ENCODE measurements at places on chromosomes 11 and 22.
A peak's percentile ranks its signal among the peaks of the same experiment; 100 is the strongest.

DNA sequence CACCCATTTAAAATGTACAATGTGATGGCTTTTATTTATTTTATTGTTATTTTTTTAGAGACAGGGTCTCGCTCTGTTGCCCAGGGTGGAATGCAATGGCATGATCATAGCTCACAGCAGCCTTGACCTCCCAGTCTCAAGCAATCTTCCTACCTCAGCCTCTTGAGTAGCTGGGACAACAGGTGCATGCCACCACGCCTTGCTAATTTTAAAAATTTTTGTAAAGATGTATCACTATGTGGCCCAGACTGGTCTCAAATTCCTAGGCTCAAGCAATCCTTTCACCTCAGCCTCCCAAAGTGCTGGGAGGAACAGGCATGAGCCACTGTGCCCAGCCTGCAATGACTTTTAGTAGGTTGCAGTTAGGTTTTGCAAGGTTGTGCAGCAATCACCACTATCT is 14.3 kb downstream of the CLDN5 start:
- no peak for DNase-seq

DNA sequence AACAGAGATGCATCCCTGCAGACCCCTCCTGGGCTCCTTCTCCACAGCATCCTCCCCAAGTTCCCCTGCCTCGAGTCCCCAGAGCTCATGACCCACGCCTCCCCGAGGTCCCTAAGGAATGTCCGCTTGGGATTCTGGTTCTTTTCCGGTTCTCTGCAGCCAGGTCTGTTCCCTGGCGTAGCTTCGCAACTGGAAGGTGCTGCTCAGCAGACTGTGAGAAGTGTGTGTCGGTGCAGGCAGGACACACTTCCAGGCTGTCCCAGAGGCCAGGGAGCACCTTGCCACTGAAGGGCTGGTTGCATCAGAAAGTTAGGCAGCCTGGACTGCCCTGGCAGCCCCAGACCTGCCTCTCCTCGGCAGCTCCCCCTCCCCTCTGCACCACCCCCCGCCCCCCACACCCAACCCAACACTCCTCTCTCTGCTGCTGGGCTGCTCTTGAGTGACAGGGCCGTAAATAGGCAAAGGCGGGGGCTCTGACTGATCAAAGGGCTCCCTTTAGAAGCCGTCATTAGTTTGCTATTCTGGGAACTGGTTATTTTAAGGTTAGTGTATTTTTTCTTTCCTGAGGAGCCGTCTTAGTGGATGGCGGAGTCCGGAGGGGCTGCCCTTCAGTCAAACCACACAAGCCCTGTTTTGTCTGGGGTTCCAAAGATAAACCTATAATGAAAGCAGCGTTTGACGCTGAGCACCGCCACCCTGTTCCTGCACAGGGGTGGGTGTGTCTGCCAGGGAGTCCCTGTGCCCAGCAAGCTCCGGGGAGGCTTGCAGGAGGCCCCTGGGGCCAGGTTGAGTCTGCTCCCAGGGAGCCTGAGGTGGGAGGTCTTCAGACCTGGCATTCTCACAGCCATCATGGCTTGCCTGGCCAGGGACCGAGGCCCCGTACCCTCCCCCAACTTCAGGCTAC is 88.6 kb upstream of the KCNQ1OT1 start:
- DNase-seq = no peak

DNA sequence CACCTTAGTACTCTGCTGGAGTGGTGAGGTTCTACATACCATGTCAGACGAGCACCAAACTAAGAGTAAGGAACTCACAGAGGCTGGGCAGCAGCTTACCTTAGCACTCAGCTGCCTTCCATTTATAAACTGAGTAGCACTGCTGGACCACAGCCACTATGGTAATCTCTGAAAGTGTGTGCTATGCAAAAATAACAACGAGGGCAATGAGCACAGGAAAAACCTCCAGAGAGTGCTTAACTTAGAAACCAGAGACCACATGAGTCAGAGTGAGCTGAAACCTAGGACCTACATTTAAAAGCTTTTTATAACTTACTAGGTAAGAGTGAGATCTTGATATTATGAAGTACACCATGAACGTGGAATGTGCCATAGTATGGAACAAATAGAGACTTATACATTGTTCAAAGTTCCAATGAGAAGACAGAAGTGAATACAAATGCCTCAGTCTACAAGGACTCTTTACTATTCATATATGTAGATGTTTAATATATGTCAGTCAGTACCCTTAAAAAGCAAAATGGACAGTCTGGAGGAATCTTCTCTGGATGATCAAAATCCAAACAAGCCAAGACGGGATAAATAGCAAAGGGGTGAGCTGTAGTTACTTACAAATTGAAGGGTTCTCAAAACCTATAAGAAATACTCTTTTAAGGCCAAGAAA is 17.2 kb upstream of the CD59 start:
- peak; percentile 59 for DNase-seq

DNA sequence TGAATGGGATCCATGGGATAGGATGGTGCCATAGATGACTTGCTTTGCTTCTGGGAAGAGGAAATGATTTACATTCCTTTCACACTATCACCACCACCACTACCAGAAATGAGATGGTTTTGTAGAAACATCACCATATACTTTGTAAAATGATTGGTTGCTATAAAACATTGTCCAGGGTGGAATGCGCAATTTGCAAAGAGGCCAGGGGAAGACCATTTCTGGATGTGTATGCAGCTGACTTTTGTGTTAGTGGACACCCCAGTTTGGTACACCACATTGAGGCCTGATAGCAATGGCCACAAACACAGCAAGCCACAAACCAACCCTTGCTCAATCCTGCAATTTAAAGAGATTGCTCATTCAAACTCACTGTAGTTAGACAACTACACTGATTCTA is 56.7 kb upstream of the RCN1 start:
- no peak for DNase-seq

DNA sequence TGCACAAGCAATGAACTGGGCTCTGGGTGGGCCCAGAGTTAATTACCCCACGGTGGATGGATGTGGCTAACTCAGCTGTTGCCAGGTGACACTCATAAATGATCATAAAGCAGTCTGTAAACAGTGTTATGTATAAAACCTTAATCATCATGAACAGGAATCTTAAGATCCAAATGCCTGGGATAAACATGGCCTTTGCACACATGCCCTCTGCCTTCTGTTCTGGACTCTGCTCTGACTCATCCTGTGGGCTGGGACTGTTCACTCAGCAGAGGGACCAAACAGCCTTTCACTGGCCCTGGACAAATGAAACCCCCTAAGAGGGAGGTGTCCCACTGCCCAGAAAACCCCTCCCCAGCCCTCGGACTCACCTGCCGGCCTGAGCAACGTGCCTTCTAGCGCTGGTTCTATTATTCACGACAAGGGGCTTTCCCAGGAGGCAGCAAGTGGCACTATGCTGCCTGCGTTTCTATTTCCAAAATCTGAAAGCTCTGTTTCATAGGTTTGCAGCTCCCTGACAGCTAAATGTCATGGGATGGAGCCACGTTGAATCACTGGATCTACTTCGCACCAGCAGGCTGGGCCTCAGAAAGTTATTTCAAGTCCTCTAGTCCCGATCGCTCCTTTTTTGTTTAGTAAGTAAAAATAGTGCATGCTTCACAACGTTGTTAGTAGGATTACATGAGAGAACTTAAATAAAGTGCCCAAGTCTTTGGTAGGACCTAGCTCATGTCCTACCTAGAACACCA is 53.0 kb downstream of the LARGE1 start:
- peak; percentile 2 for DNase-seq

DNA sequence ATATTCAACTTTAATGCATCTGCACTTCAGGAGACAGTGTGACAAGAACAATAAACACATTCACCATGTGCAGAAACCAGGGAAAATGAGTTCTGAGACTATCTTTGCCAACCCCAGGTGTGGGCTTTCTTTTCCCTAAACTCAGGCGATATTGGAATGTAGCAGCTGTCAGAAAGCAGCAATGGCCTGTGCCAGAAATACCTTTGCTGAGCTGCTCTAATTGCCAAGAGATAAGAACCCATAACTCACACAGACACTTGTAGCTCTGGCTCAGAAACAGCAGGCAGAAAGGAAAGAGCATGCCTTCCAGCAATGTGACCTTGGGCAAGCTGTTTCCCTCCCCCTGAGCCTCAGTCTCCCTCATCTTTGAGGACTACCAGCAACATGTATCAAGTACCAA is 77.6 kb downstream of the PLEKHA7 start:
- DNase-seq = no peak

- DNase-seq = no peak
Measured at GRCh38 chr22:37329238-37330140, 47.2 kb downstream of the CYTH4 start.

- no peak for DNase-seq
Measured at GRCh38 chr22:23532731-23533130, 47.4 kb downstream of the IGLL1 start.

DNA sequence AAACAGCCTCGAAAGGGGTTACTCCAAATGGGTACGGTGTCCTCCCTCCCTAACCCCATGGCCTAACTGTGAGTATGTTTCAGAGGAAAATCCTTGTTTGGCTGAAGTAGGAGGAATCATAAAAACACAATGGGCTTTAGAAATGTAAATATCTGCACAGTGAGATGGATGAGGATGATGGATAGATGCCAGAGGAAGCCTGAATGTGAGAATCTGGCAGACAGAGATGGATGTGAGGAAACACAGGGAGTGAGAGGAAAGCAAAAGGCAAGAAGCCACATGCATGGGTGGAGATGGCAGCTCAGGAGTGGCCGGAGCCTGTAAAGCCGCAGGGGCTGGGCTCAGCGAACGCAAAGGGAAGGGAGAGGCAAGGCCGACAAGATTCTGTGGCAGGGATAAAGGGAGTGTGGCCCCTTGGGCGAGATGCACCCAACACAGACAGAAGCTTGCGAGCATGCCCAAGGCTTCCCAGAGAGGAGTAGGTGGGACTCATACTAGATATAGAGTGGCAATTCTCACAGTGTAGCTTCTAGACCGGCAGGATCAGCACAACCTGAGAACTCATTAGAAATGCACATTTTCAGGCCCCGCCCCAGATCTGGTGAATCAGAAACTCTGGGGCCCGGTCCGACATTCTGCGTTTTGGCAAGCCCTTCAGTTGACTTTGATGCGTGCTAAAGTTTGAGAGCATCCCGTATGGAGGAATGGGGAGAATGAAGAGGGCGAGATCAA is 237.3 kb upstream of the CADM1 start:
- DNase-seq = no peak

DNA sequence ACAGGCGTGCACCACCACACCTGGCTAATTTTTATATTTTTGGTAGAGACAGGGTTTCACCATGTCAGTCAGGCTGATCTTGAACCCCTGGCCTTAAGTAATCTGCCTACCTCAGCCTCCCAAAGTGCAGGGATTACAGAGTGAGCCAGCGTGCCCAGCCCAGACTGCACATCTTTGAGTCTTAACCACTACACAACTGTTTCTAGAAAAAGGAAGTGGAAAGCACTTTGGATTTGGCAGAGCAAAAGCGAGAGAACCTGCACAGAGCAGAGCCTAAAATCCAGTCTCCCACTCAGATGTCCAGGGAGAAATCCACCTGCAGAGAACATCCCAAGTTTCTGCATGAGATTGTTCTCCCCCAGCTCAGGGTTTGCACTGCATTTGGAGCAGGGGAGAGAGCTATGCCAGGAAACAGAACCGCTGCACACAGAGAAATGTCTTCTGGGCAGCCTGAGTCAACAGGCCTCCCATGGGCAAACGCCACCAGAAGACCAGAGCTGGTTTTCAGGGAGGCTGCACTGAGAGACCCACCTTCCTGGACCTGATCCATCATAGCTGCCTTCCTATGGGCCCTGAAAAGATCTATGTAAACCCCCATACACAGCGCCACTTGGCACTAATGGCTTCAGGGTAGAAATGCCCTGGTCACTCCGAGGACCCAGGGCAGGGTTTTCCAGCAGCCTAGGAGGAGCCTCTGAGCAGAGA is 54.0 kb downstream of the RPUSD4 start:
- DNase-seq = no peak

Measured in retinal pigment epithelial cell (primary cell).